Pulmonary artery endothelial cell (primary cell): ENCODE measurements at places on chromosomes 2 and 18.

GRCh38 chr18:39208190-39208589 lies 1642.6 kb upstream of the CELF4 start:
- no peak for DNase-seq

DNA sequence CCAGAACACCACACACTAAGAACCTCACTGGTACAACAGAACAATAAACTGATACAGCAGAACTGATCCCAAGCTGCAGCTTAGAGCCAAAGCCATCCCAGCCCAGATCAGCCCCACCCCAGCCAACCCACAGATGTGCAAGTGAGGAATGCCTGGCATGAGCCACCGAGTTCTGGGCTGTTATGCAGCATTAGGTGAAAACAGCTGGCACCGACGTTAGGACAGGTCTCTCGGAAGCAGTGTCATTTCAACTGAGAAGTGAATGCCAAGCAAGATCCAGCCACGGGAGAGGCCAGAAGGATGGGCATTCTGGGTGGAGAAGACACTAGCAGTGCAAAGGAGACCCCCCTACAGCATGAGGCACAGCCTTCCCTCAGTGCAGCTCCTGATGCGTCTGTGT lies 38.9 kb downstream of the ADCY3 start:
- DNase-seq, result no peak

DNA sequence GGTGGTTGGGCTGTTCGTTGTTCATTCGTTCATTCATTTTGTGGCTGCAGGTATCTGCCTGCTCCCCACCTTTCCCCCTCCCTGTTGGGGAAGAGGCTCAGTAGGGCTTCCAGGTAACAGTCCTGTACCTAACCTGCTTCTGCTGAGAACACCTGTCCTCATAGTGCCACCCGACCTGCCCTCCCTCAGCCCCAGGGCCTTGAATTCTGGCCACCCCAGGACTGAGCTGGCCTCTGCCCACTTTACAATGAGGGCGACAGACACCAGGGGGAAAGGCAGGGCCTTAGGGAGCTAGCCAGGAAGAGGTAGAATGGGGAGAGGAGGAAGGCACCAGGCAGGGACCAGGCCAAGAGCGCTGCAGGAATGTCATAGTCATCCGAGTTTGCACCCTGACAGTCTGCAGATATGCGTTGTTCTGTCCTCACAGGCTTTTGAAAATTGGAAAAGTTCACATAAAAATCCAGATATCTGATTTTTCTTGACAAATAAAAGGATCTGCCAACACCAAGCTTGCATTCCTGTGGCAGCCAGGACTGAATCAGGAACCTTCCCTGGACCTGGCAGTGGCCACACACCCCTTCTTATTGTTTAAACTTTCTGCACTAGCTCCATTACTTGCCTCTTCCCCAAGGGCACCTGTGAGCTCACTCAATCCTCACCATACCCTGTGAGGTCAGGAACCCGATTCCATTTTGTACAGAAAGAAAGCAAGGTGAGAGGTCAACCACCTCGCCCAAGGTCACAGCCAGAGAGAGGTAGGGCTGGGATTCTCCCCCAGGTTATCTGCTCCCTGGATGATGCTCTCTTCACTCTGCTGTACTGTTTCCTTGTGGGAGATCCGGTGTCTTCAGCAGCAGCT lies 35.3 kb upstream of the MRPL33 start:
- no peak for DNase-seq

DNA sequence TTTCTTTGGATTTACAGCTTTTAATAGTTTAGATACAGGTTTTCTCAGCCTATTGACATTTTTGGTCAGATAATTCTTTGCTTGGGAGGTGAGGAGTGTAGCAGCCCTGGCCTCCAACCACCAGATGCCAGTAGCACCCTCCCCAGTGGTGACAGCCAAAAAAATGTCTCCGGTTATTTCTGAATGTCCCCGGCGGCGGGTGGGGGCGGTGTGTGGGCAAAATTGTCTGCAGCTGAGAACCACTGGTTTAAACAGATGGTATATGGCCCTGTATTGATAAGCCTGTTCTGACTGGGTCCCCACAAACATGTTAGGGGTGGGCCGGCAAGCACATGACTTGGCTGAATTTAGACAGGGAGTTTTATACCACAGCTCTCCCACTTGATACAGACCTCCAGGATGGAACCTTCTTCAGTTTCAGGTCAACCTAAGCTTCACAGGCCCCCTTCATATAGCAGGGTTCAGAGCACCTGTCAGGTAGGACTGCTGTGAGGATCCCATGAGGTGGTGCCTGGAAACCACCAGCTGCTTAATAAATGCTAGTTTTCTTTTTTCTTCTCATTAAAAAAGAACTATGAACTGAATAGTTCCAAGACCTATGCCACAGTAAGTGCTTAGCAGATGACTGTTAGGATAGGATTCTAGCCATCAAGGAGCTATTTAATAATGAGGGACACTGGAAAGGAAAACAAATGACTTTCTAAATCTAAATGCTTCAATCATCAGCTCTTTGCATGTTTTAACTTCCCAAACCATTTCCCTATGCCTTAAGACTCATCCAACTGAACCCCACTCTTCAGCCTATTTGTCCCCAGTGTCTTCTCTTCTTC lies 18.1 kb downstream of the LPIN2 start:
- DNase-seq, result no peak

GRCh38 chr18:45745817-45746461 lies 22.0 kb downstream of the SLC14A1 start:
- peak; percentile 11 for DNase-seq

DNA sequence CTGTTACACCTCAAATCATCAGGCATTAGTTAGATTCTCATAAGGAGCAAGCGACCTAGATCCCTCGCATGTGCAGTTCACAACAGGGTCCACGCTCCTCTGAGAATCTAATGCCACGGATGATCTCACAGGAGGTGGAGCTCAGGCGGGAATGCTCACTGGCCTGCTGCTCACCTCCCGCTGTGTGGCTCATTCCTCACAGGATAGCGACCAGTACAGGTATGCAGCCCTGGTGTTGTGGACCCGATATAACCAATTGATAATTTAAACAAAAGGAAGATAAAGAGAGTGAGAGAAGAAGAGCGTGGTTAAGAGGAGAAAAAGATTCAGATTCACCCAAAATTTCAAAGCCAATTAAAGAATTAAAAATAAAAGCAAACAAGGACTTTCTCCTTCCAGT lies 20.8 kb downstream of the TLK1 start:
- DNase-seq, result no peak

DNA sequence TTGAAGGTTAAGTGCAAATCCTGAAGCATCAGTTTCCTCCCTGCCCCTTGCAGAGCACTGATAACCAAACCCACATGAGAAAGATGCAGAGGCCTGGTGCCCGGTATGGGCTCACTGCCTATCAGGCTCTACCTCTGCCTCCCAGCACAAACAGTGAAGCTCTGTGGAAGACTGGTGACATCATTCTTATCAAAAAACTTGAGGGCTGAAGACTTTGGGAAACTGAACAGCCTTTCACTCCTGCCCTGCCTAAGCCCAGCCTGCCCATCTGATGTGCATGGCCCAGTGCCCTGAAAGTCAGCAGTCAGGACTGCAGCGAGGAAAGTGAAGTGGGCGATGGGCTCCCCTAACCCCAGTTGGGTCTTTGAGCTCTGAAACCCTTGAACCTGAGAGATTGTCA lies 174.8 kb upstream of the ARL4C start:
- no peak for DNase-seq

- no peak for DNase-seq
Measured at GRCh38 chr2:30223413-30223874, 7.9 kb upstream of the LBH start.

DNA sequence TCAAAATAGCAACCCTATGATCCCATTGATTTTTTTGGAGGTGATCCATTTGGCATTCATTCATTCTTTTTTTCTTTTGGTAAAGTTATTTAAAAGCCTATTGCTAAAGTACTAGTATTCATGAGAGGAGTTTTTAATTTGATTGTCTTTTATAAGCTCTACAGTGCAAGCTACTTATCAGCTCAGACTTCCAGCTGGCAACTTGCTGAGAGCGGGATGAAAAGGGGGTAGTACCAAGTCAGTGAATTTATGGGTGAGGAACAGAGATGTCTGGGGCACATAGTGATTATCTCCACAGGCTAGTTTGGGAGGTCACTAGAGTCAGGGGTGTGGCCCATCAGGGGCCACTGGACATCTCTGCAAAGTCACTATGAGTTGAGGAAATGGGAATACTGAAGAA lies 202.4 kb downstream of the PIK3C3 start:
- no peak for DNase-seq

- no peak for DNase-seq
Measured at GRCh38 chr2:109460553-109461324, 153.0 kb downstream of the SEPTIN10 start.

GRCh38 chr2:19138264-19138825 lies 220.1 kb downstream of the OSR1 start:
- DNase-seq, result no peak

GRCh38 chr2:75431276-75431675 lies 129.5 kb downstream of the EVA1A start:
- DNase-seq, result no peak

GRCh38 chr18:8286303-8286702 lies 322.9 kb upstream of the RAB12 start:
- DNase-seq, result no peak

DNA sequence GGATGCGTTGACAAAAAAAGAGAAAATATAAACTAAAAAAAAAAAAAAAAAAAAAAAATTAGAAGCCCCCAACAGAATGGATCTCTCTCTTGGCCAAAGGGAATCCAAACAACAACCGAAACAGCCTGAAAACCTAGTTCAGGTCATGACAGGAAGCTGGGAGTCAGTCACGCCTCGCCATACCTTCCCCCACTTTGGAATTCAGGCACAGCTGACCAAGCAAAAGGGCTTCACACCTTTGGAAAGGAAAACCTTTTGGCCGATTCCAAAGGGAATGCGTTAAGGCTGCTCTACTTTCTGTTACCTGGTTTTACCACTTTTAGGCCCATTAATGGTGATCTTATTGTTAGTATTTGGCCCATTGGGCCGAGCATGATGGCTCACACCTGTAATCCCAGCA lies 17.9 kb upstream of the RMC1 start:
- DNase-seq, result no peak

GRCh38 chr2:47339745-47340541 lies 63.0 kb upstream of the MSH2 start:
- DNase-seq, result no peak

DNA sequence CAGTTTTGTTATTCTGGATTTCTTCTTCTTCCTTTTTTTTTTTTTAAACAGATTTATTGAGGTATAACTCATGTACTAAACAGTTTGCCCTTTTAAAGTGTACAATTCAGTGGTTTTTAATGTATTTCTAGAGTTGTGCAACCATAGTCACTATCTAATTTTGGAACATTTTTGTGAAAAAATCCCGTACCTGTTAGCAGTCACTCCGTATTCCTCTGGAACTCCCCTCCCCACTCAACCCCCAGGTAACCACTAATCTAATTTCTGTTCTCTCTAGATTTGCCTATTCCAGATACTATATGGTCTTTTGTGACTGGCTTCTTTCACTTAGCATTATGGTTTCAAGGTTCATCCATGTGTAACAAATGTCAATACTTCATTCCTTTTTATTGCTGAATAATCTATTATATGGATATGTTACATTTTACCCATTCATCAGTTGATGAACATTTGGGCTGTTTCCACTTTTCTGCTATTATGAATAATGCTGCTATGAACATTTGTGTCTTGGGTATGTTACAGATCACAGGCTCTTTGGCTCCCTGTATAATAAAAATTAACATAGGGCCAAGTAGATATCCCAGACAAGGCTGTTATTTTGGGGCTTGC lies 21.9 kb downstream of the EHBP1 start:
- DNase-seq, result no peak

DNA sequence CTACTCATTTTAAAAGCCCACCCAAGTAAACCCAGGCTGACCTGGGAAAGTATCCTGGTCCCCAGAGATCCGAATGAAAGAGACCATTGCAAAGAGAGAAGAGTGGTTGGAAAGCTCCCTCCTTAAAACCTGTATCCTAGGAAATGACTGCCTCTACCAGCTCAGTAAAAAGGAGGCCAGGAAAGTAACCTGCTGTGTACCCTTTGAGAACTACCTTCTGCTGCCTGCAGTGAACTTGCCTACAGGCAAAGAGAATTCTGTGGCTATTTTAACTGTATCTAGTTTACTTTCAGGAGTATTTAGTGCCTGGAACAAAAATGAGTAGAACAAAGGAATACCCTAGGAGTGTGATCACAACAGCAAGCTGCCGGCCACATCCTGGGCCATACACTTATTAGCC lies 641.7 kb upstream of the NRXN1 start:
- no peak for DNase-seq
